ENCODE measurements at places on chromosomes 1 and 21.
A peak's percentile ranks its signal among the peaks of the same experiment; 100 is the strongest.

DNA sequence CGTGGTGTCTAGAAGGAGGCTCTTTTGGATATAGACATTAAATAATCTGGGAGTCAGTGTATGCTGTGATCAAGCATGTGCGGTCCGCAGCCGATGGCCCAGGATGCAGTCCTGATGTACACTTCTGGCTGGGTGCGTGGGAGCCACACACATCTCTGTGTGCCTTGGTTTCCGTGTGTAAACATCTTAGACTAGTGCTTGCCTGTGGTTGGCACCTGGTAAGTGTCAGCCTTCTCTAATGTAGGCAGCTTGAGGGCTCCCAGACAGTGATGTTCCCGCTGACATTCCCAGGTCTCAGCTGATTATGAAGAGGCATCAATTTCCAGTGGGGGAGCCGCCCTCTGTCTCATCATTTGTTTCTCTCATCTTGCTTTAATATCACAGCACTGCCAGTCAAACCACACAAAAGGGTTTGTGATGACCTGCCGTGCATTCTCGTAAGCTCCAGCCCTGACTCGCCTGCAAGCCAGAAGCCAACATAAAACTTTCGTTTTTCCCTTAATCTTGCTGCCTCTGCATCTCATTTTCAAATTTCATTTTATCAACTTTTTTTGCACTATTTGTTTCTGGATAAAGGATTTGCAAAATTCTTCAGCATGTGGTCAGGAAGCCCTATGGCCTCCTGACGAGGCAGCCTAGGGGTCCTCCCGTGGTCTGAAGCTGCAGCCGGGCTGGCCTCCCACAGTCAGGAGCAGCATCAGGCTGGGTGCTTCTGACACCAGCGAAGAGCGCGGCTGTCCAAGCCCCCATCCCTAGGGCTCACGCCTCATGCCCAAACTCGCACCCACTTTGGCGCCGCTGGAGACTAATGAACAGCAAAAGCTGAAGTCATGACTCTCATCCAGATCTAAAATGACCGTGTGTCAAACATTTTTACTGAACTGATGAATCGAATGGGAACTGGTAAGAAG, 28.1 kb downstream of the PDE9A start:
- DNase-seq = no peak

DNA sequence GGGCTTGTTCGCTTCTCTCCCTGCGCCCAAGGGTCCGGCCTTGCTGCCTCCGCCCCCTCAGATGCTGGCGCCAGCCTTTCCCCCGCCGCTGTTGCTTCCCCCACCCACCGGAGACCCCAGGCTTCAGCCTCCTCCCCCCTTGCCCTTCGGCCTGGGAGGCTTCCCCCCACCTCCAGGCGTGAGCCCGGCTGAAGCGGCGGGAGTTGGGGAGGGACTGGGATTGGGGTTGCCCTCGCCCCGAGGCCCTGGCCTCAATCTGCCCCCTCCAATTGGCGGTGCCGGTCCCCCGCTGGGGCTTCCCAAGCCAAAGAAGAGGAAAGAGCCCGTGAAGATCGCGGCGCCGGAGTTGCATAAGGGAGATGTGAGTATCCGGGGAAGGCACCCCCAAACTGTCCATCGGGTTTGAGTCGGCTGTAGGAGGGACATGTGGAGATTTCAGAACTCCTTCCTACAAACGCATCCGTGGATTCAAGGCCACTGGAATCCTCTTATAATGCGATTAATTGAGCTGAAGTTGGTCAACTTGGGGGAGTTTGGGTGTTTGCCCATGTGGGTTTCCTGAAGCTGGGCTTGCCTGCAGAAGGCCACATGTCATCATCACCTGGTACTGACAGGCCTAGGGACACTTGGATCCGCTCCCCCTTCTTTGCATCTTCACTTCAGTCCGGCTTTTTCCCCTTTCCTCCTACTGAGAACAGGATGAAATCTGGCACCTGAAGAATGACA, 707 bp downstream of the PRCC start:
- DNase-seq = no peak

DNA sequence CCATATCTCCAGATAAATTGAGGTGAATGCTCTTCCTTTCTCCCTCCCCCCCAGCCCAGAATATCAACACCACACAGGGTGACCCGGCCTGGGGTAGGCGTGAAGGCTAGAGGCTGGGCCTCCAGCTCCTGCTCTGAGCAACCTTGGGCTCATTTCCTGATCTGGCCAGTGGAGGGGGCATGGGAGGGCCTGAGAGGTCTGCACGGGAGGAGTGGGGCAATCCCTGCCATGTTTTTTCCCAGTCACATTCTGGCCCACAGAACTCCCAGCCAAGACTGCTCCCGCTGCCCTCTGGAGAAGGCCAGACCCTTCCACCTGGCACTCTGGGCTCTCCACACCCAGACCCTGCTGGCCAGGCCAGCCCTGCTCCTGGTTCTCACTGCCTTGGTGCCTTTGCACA, 3.9 kb downstream of the CLDN19 start:
- DNase-seq = peak; percentile 60

- no peak for DNase-seq
Observed at GRCh38 chr1:164519426-164519825, 39.6 kb upstream of the PBX1 start.

DNA sequence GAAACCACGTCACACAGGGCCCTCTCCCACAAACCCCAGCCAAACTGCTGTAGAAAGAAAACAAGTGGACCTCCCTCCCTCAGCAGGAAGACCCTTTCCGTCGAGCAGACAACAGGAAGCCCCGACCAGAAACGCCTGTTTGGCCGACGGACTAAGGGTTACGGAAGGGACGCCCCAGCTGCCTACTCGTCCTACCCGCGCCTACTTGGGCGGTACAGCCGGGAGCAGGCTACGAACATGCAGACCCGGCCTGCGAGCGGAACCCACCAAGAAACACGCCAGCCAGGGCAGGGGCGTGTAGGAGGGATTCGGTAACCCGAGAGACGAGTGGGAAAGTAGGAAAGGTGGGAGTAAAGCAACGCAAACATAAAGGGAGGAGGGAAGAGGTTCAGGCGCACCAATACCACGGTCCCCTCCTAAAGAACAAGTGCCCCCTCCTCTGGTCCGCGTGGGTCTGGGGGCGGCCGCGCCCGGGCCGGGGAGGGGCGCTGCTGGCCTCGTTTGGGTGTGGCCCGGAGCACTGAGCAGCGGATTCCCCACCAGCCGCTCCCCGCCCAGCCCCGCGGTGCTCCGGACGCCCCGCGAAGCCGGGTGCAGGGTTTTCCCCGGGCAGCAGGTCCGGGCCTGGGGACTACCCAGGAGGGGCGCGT, 450 bp downstream of the S100A10 start:
- no peak for DNase-seq

GRCh38 chr1:234782105-234782751, 172.2 kb upstream of the IRF2BP2 start:
- DNase-seq = no peak

DNA sequence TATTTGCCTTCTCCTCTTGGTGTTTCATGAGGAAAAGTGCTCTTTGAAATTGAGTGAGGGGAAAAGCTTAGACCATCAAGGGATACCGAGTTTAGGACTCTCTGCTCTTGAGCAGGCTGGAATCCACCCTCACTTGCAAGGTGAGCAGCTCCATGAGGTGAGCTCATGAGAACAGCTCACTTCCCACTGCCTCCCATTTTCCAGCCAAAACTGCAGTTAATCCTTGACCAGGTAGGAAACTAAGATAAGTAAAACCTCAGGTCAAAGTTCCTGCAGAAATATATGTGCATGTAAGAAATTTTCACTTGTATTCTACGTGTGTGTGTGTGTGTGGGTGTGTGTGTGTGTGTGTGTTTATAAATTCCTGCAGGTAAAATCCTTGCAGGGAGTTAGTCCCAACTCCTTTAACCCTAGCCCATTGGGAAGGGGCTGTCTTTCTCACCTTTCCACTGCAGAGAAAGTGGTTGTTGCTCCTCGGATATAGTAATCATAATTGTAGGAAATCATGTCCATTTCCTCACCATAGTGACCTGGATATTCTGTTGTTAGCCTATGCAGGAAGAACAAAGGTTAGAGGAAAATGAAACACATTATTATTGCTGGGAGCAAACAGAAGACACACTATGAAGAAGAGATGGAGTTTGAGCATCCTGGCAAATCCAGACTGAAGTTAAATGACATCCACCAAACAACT, 28.3 kb downstream of the DPT start:
- no peak for DNase-seq

GRCh38 chr1:64898107-64898861, 68.1 kb downstream of the JAK1 start:
- DNase-seq = peak; percentile 66

DNA sequence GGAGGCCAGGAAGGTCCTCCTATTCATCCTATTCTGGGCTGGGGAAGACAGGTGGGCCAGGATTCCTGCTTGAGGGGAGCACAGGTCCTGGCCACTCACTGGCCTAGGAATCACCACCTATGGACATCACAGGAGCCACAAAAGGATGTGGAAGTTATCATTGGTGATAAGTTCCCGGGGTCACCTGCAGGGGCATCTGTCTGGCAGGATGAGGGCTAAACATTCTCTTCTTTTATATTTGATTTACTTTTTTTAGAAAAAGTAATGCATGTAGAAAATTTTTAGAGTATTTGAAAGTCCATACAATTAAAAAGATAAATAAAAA, 33.2 kb upstream of the KIAA0040 start:
- no peak for DNase-seq

DNA sequence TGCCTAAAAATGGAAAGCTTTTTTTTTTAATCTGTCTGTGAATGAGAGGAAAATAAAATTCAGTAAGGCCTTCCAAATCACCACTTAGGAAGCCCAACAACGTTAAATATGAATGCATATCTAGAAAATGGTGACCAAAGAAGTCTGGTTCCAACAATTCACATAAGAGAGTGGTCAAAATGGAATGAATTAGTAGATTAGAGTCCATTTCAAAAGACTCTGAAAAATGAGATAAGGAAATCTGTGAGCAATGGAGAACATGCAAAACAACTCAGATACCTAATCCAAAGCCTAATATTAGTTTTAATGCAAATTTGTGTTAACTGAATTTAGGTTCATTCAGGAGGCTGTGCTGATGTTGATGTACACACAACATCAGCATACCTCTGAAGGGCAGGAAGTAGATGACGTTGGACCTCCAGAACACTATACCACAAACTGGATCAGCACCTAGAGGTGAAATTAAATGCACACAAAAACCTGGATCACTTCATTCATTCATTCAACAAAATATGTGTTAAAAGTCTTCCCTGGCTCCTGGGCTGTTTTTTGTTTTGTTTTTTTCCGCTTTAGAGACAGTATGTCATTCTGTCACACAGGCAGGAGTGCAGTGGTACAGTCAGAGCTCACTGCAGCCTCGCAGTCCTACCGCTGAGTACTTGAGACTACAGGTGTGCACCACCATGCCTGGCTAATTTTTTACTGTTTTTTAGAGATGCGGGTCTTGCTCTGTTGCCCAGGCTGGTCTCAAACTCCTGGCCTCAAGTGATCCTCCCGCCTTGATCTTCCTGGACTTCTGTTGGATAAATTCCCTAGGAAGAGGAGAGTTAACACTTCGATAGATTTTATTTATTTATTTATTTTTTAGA, 4.9 kb upstream of the BRWD1 start:
- no peak for DNase-seq

DNA sequence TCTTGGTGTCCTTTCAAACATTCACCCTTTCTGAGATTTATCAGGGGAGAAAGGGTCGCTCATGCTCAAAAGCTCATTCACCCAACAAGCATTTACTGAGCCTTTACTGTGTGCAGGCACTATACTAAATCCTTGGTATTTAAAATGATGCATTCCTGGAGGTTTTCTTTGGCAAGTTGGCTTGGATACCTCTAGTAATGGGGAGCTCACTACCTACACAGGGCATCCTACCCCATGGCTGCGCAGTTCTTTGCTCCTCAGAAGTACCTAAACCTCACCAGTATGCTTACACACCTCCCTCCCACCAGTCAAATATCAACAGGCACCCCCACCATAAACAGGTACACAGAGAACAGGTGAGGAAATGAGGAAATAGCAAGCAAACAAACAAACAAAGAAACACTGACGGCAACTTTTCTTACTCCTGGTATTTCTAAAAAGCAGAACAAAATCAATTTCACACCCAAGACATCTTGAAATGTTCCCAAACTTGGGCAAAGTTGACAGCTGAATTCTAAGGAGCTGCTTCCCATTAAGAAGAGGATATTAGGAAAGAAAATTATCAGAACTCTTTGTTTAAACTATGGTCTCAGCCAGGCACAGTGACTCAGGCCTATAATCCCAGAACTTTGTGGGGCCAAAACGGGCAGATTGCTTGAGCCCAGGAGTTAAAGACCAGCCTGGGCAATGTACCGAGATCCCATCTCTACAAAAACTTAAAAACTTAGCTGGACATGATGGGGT, 104.8 kb downstream of the PSMG1 start:
- DNase-seq = no peak

GRCh38 chr1:6473974-6474814, 8.2 kb upstream of the TNFRSF25 start:
- DNase-seq = no peak

DNA sequence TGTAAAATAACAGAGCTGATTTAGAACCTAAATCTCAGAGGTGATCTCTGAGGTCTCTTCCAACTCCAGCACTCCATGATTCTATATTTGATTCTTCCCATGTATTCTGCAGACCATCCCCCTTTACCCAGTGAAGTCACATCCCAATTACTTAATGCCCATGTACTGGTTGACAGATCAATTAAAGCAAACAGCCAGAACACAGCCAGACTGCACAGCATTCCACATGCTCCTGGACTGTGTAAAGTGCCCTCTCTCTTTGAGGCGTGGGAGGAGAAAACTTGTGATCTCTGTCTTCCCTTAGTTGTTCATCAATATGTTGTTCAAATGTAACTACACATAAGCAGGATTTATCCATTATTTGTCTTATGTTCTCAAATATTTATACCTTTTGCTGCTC, 18.1 kb downstream of the NOS1AP start:
- no peak for DNase-seq

DNA sequence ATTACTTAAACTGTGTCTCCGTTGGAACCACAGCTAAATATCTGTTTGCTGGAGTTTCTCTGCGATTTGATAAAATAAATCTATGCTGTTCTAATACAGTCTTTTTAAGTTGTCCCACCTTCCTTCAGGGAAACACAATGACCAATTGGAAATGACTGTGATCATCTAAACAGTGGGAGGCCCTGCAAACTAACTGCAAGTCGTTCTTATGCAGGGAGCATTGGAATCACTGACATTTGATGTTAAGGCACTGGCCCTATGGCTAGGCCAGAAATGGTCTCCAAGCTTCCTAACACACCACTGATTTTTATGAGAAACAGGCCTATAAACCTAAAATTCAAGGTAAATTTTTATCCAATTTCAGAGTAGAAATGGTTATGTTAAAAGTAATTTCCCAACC, 645.2 kb downstream of the LMO4 start:
- no peak for DNase-seq

GRCh38 chr1:187110351-187110750, 281.6 kb downstream of the PLA2G4A start:
- no peak for DNase-seq
